ENCODE measurements at places on chromosomes 13 and 19.

DNA sequence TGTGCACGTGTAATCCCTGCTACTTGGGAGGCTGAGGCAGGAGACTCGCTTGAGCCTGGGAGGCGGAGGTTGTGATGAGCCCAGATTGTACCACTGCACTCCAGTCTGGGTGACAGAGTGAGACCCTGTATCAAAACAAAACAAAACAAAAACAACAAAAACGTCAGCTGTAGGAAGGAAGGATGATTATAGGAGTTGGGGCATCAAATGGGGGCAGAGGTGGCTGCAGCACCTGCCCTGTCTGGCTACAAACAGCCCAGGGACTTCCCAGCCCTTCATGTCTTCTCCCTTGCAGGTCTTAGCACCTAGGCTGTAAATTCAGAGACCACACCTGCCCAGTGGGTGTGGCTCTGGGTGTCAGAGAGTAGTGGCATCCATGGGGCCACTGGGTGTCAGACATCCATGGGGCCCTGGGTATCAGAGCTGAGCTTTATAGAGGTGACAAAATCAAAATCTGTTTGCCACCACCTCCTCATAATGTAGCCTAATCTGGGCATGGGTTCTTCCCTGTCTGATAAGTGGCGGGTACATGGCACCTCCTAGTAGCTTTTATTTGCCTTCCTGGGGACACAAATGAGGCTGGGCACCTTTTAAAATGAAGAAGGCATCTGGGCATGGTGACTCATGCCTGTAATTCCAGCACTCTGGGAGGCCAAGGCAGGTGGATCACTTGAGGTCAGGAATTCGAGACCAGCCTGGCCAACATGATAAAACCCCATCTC, 4.7 kb upstream of the B3GNT3 start:
- DNase-seq: no peak

DNA sequence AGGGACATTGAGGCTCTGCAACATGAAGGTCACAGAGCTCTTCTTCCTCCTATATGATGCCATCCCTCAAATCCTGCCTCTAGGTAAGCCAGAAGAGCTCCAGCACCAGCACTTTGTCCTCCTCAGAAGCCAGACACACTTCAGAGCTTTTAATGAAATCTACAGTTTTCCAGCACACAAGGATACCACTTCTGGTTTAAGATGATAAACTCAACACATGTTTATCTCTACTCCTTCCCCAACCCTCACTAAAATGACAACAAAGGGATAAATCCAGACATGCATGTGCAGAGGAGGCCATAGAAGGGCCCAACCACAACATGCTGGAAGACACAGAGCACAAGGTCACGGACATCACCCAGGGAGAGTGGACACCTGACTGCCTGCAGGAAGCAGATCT, 195.3 kb downstream of the USP12 start:
- no peak for DNase-seq

- DNase-seq: no peak
Observed at GRCh38 chr19:16637535-16637934, 9.5 kb upstream of the MED26 start.

DNA sequence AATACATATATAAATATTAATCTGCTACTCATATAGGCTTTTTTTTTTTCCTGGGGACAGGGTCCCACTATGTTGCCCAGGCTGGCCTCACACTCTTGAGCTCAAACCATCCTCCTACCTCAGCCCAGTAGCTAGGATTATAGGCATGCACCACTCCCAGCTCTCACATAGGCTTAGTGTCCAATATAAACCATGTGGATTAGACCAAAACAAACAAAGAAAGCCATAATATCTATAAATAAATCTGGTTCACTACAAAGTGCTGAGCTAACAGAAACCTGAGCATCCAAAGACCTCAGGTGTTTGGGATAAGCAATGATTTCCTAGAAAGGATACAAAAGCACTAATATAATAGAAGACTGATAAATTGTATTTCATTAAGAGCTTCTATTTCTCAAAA, 26.0 kb downstream of the TBC1D4 start:
- no peak for DNase-seq

- no peak for DNase-seq
Observed at GRCh38 chr13:108781312-108781711, 151.9 kb downstream of the MYO16 start.

DNA sequence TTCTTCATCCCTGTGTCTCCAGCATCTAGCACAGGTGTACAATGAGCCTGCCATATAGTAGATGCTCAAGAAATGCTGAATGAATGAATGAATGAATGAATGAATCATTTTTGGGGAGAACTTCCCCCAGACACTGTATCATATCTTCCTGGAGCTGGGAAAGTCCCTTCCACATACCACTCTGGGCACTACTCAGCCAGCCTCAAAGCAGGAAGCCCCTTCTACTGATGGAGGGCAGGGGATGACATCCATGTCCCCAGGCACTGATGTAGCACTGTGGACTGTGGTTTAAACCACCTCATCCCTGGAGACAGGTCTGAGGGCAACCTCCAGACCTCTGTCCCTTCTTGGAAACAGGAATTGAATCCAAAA, 4.8 kb downstream of the GNA15 start:
- no peak for DNase-seq

- DNase-seq: no peak
Observed at GRCh38 chr19:16161840-16162239, 11.5 kb downstream of the CIB3 start.
